SK-N-SH (cell line): ENCODE measurements at places on chromosomes 1 and 21.

DNA sequence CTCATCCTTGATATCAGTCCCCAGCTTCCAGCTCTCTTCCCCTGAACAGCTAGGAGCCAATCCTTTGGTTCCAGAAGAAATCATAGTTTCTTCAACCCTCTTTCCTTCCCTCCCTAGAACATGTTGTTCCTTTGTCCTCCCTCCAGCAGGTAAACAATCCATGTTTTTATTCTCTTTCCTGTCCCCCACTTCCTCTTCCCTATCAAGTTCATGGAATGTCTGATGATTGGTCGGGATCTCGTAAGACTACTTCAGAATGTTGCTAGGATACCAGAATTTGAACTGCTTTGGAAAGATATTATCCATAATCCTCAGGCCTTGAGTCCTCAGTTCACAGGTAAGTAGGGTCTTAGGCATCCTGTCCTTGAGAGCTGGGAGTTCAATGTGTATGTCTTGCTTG is 23.1 kb upstream of the SLC27A3 start:
- DNase-seq: no peak
- peaks cover 43% of the 10 kb centered on the region for H3K36me3 ChIP-seq
- H3K4me3 ChIP-seq: no peak overlapping the region
- no peak overlapping the region for H3K27ac ChIP-seq
- no peaks in the 10 kb centered on the region for H3K4me1 ChIP-seq
- no peaks in the 10 kb centered on the region for H3K27me3 ChIP-seq

GRCh38 chr21:36059823-36060158 is 535 bp downstream of the SETD4 start:
- peak; percentile 78 for DNase-seq
- H3K36me3 ChIP-seq: peaks cover 31% of the 10 kb centered on the region
- H3K4me3 ChIP-seq: peak overlapping the region; percentile 82
- H3K27ac ChIP-seq: peak overlapping the region; percentile 98
- H3K27me3 ChIP-seq: no peaks in the 10 kb centered on the region

DNA sequence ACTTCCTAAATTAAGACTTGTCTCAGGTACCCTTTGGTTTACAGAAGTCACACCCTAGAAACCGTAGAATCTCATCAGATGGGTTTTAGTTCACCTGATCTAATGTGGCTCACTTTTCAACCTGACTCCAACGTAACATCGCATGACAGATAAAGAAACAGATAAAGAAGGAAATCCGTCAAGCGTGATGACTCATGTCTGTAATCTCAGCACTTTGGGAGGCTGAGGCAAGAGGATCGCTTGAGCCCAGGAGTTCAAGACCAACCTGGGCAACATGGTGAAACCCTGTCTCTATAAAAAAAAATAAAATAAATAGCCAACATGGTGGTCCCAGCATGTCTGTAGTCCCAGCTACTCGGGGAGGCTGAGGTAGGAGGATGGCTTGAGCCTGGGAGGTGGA is 97.3 kb downstream of the SPSB1 start:
- H3K36me3 ChIP-seq: no peaks in the 10 kb centered on the region
- no peaks in the 10 kb centered on the region for H3K27me3 ChIP-seq
- no peak for DNase-seq
- no peak overlapping the region for H3K27ac ChIP-seq
- no peak overlapping the region for H3K4me3 ChIP-seq

DNA sequence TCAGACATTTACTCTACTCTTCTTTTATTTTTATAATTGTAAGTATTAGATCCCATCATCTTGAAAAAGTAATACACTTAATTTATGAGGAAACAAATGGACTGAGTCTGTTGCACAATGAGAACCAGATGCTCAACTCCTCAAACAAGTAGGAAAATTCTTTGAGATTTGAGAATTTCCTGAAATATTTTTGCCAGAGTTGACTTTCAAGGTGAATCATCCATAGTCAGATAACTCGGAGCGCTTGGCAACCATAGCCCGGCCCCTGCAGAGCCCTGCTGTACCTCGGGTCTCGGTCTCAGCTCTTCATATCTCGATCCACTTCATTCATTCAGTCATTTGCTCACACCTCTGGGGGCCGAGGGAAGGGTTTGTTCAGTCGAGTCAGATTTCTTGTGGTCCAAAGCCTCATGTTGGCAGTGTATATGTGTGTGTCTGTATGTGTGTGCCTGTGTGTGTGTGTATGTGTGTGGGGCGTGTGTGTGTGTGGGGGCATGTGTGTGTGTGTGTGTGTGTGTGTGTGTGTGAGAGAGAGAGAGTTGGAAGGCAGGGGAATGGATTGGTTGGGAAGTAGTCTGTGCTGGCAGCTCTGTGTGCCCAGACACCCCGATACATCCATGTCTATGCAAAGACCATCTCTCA is 18.1 kb upstream of the PCP4 start:
- no peak for DNase-seq
- H3K27ac ChIP-seq: no peak overlapping the region
- no peak overlapping the region for H3K4me3 ChIP-seq
- H3K4me1 ChIP-seq: no peaks in the 10 kb centered on the region
- H3K36me3 ChIP-seq: no peaks in the 10 kb centered on the region

GRCh38 chr1:40450495-40451237 is 390 bp downstream of the ZFP69B start:
- H3K4me1 ChIP-seq: peaks cover 2% of the 10 kb centered on the region
- peak overlapping the region; percentile 83 for H3K4me3 ChIP-seq
- H3K36me3 ChIP-seq: peaks cover 7% of the 10 kb centered on the region; the same call in 1 of the 2 replicates
- peak; percentile 43 for DNase-seq

DNA sequence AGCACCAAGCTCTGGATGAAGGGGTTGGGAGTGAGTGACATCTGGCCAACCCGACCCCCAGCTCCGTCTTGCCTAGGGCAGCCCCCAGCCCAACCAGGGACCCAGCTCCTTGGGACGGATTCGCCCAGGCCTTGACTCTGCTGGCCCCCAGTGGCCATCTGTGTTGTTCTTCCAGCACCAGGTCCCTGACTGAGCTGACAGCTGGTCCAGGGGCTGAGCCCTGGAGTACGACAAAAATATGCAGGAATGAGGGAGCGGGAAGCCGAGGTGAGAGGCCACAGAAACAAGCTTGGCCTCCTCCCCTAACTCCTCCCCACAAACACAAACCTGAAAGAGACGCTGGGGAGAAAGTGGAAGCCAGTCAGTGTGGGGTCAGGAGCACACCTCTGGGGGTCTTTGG is 55.0 kb upstream of the PAX7 start:
- no peaks in the 10 kb centered on the region for H3K36me3 ChIP-seq
- no peak overlapping the region for H3K27ac ChIP-seq
- H3K27me3 ChIP-seq: no peaks in the 10 kb centered on the region
- no peak overlapping the region; the same call in 1 of the 2 replicates for H3K4me3 ChIP-seq
- H3K4me1 ChIP-seq: no peaks in the 10 kb centered on the region

DNA sequence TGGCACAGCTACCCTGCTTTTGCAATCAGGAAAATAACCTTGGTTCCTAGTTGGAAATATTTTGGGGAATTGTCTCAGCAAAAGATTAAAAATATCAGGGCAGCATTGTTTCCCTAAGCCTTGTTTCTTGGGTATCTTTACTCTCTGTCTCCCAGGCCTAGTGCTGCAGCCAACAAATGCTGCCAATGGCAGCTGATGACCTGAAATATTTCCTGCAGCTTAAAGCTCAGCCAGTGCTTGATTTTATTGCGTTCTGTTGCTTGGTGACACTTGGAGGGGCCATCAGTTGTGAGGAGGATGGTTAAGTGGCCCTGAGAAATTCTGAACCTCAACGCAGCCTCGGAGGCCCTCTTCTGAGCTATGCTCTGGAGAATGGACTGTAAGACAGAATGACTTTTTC is 59.4 kb upstream of the B3GALT5 start:
- H3K27me3 ChIP-seq: no peaks in the 10 kb centered on the region
- no peak overlapping the region for H3K4me3 ChIP-seq
- no peaks in the 10 kb centered on the region for H3K36me3 ChIP-seq
- no peak overlapping the region for H3K27ac ChIP-seq
- no peak for DNase-seq

DNA sequence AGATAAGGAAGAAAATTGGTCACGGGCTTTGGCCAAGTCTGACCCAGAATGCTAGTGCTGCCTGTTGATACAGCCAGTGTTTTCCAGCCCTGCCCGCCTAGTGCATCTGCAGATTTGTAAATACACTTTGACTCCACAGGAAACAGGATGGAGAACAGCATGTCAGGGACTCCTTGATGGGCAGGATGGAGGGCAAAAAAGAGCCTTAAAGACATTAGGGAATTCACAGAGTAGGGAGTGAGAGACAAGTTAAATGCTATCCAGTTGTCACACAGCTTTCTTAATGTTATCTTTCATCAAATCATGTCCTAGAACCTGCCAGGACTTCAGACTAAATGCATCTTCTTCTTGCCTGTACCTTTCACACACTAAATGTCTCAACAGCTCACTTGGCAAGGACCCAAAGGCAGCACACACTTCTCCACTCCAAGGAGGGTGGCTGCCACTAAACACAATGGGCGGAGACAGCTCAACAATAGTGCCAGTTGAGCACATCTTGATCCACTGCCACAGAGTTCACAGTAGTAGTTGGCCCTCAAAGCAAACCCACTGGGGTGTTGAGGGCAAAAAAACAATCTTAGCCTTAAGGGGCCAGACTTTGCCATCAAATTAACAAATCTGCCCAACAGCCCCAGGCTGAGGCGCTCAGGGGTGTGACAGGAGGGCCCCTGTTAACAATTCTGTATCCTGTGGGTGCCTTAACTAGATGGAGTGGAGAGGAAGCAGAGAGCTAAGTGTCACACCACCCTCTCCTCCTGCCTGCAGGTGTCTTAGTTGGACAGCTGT is 2.7 kb downstream of the HIVEP3 start:
- DNase-seq: no peak
- peaks cover 36% of the 10 kb centered on the region for H3K4me1 ChIP-seq
- no peaks in the 10 kb centered on the region for H3K36me3 ChIP-seq
- no peak overlapping the region for H3K27ac ChIP-seq
- H3K4me3 ChIP-seq: no peak overlapping the region

DNA sequence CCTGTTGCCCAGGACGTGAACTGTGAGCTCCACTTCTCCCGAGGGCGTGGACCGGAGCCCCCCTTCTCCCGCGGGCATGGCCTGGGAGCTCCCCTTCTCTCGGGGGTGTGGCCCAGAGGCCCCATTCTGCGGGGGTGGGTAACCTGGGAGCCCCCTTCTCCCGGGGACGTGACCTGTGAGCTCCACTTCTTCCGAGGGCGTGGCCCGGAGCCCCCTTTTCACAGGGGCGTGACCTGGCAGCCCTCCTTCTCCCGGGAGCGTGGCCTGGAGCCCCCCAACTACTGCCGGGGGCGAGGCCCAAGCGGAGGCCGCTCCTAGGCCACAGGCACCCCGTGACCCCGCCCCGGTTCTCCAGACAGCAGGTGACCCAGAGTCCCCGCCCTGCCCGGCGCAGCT is 320 bp downstream of the C1orf174 start:
- peaks cover 18% of the 10 kb centered on the region; the same call in 1 of the 2 replicates for H3K4me1 ChIP-seq
- H3K36me3 ChIP-seq: peaks cover 12% of the 10 kb centered on the region
- H3K27ac ChIP-seq: peak overlapping the region; percentile 97
- H3K27me3 ChIP-seq: no peaks in the 10 kb centered on the region

GRCh38 chr1:188735567-188735966 is 1742.1 kb downstream of the BRINP3 start:
- no peaks in the 10 kb centered on the region for H3K4me1 ChIP-seq
- no peak overlapping the region for H3K27ac ChIP-seq
- no peak for DNase-seq
- H3K4me3 ChIP-seq: no peak overlapping the region
